ENCODE measurements at places on chromosomes 4 and X.
A peak's percentile ranks its signal among the peaks of the same experiment; 100 is the strongest.

DNA sequence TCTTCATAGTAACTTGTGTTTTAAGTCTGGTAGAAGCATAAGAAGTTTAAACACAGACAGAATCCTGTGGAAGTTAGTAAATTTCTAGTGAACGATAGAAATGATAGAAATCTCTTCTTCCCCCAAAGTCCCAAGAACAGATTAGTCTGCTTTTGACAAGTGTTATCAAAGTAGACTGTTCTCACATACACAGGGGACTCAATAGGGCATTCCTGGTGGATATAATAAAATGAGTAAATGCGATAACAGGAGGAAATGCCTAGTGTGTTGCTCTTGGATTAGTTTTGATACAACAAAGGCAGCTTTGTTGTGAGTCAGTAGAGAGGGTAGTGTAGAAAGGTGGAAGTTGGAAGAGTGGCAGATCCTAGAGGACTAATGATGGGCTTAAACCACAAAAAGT, 43.5 kb downstream of the CLCN3 start:
- no peak for DNase-seq

DNA sequence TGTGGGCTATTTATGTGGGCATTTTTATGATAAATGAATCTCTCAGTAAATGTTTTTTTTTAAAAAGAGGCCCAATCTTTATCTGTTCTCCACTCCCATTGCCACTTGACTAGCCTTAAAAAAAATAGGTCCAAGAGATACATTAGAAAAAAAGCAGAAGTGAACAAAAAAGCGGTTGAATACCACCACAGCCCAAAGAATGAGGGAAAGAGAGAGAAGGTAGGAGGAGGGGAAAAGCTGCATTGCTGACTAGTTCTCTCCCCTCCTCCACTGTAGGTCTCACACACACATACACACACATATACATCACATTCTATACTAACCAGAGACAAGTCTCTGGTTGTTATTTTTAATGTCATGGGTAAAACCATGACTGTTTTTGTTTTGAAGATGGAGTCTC, 95.8 kb upstream of the IL13RA1 start:
- no peak for DNase-seq

DNA sequence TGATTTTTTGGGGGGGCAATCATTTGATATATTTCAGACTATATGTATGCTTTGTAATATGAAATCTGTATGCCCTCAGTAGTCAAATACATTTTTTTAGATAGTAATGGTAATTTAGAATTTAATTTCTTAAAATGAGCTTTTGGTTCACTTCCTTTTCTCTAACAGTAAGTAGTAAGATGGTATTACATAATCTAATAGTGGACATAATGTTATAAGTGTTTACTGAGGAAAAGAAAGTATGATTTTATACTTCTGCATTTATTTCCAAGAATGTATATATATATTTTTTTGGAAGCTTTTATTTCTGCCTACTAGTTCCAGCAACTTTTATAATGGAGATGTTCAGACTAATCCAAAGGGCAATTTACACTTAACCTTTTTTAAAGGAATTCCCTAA, 1450.7 kb upstream of the TENM3 start:
- no peak for DNase-seq

DNA sequence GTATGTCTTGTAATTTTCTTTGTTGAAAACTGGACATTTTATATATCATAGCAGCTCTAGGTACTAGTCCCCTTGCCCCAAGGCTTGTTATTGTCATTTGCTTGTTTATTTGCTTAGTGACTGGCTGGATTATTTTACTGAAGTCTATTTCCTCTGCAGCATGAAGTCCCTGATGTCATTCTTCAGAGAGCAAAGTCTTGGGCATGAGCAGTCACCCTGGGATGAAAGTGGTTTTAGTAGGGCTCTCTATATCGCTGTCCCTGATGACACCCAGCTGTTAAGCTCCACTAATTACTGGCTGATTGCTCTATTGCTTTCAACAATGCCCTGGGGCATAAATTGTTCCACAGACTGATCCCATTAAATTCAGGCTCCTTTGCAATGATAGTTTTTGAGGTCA, 113.5 kb upstream of the USP9X start:
- DNase-seq, result no peak

GRCh38 chr4:108834166-108834834, 71.4 kb upstream of the ETNPPL start:
- DNase-seq, result no peak

DNA sequence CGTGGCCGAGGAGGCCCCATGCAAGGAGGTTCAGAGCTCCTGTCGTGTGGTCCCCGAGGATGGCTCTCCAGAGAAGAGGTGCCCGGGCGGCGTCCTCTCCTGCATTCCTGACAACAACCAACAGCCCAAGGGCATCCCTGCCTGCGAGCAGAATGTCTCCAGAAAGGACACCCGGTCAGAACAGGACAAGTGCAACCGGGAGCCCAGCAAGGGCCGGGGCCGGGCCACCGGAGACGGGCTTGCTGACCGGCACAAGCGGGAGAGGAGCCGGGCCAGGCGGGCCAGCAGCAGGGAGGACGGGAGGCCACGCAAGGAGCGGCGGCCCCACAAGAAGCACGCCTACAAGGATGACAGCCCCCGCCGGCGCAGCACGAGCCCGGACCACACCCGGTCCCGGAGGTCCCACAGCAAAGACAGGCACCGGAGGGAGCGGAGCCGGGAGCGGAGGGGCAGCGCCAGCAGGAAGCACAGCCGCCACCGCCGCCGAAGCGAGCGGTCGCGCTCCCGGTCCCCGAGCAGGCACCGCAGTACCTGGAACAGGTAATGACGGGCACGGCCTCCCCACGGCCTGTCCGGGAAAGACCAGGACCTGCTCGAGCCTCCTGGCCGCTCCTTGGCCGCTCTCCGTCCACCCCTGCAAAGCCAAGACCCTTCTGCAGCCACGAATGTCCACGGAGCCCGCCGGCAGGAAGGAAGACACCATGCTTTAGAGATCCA, 9.8 kb downstream of the AKAP17A start:
- DNase-seq, result no peak

DNA sequence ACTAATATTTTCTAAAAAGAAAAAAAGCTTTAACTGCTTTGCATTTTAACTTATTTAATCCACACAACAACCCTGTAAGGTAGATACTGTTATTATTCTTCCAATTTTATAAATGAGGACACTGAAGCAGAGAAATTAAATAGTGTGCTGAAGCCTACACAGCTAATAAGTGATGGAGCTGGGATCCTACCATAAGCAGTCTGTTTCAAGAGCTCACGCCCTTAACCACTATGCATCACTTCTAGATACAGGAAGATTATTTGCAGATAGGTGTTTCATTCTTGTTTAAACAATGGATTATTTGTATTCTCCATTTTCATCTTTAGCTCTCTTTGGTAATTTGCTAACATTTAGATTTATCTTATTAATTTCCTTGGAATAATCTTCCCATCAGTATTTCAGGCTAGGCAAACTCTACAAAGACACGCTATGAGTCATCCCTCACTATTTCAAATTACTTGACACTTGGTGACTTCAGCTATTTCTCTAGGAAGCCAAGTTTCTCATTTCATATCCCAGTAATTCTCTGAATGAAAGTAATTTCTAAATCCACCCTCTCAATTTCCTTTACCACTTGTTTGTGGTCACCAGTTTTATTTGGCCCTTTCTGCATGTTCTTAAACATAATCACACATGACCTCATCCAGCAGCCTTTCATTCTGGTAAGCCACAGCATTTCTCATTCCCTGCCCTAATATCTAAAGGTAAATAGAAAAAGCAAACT, 67.3 kb downstream of the ASB9 start:
- DNase-seq, result no peak

DNA sequence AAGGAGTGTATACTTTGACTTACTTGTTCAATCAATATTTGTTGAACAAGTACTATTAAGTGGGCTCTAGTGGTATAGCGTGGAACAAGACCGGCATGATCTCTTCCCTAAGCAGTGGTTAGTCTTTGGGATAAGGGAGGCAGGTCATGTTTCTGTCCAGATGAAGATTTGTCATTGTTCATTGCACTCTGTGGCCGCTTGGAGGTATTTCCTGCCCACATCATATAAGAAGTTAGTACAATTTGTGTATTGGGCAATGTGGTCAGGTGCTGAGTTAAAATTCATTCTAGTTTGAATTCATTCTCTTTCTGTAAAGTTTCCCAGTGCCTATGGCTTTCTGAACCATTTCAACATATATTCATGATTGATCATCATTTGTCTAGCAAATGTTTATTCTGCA, 101.1 kb upstream of the SHISA3 start:
- DNase-seq, result no peak

GRCh38 chr4:121011780-121012340, 60.5 kb downstream of the NDNF start:
- no peak for DNase-seq

GRCh38 chrX:136619899-136620505, 28.0 kb upstream of the CD40LG start:
- DNase-seq, result no peak

- no peak for DNase-seq
Measured at GRCh38 chr4:6625256-6625655, 15.2 kb upstream of the MRFAP1 start.

DNA sequence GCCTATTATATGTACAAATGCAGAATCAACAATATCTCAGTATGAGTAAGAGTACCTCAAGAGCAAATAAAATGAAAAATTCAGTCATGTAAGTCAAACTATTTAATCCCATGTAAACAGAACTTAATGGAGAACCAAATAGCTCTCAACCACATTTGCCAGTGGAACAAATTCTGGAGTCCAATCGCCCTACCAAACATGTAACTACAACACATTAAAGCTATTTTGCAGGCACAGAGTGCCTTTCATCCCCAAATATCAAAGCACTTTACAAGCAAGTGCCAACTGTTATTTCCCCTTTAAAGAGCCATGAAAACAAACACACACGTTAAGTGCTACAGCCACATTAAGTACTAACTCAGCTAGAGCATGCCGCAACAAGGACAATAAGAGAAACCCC, 51.3 kb downstream of the PCDH19 start:
- DNase-seq, result peak; percentile 66

DNA sequence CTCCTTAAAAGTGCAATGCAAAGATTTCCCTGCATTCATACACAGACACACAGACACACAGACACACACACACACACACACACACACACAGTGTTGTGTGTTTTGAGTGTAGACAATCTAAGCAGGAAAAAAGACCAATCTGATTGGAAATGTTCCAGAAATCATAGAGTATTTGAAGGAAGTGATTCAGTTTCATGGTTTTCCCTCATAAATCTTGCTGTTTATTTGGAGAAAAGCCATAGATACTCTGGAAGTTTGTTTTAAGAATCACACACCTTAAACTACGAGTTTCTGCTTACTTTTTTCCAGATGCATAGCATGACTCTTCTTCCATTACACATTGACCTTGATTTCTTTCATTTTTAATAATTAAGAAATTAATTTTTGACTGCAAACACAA, 298.5 kb upstream of the BMP3 start:
- no peak for DNase-seq

DNA sequence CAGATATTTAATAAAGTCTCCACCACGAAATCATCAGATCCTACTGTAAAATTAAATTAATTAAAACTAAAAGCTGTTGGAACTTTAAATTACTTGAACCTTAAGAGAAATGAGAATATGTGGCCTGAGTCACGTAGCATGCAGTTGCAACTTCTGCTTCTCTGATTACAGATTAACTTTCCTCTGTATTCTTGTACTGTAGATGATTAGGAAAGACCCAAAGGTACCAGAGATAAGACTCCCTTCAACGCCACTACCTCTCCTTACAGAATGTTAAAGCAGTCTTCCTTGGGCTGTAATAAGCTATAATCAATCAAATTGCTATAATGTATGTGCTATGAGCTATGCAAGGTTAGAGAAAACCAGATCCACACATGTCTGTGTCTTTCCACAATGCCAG, 47.9 kb downstream of the FAM13A start:
- no peak for DNase-seq

GRCh38 chrX:13232484-13232883, 87.4 kb downstream of the ATXN3L start:
- no peak for DNase-seq

DNA sequence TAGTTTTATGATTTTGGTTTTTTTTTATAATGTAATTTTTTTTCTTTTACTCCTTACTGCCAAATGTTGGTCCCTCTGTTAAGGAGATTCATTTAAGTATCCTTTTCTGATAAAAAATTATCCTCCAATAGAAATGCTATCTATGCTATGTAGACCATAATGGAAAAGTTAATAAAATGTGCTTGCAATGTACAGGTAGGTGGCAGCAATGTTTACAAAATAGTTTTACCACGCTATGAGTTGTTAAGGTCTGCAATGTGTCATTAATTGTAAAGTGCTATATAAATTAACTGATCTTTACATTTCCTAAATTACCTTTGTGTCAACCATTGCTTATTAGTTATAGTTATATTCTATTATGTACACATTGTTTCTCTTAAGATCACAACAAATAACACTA, 3.8 kb upstream of the CENPC start:
- peak; percentile 59 for DNase-seq

DNA sequence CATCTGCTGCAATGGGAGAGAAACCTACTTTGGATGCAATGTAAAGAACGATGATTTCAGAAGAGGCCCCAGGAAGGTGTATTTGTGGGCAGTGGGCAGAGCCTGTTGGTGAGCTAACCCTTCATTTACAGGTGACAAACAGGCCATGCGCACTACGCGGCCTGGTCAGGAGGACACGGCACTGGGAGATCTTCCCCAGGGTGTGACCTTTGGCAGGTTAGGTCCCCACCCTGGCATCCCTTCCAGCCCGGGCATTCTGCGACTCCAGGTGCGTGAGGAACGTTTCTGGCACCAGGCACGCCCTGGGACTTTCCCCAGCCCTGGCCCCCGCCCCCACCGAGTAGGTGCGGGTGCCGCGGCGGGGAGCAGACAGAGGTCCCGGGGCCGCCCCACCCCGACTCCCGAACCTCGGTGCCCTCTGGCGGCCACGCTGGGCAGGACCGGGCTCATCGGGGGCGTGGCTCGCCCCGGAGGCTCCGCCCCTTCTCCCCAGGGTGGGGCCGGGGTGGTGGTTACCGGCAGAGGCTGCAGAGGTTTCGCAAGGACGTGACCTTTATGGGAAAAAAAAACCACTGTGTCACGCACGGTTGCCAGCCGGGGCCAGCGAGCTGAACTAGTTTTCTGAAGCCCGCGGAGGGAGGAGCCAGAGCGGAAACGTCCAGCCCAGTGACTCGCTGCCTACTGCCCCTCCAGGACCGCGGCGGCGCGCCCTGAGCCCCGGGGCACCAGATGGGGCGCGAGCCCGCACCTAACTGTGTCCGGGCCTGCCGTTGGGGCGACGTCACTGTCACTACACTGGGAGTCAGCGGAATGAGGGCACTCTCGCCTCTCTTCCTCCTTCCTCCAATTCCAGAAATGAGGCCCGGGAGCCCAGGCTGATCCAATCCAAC, 5.0 kb upstream of the NYX start:
- DNase-seq, result peak; percentile 43

DNA sequence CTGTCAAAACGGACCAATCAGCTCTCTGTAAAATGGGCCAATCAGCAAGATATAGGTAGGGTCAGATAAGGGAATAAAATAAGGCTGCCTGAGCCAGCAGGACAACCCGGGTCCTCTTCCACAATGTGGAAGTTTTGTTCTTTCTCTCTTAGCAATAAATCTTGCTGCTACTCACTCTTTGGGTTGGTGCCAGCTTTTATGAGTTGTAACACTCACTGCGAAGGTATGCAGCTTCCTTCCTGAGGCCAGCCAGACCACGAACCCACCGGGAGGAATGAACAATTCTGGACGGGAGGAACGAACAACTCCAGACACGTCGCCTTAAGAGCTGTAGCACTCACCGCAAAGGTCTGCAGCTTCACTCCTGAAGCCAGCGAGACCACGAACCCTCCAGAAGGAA, 287.8 kb downstream of the RAPGEF2 start:
- DNase-seq, result no peak

GRCh38 chrX:39886282-39886681, 211.5 kb downstream of the BCOR start:
- DNase-seq, result no peak

- no peak for DNase-seq
Measured at GRCh38 chr4:76256032-76256431, 4.5 kb downstream of the FAM47E start.

Measured in NCI-H1092 treated with DMSO at 0.1 percent for 48 hours (cell line).